Activated CD8-positive, alpha-beta memory T cell treated with anti-CD3 and anti-CD28 coated beads, Interleukin-2, amount 10 ng/mL, durations not matched to agents 7 days and 5 days (primary cell): ENCODE measurements at places on chromosomes 2 and 18. TPM values are rescaled to one million over a fixed set of nuclear protein-coding genes. Genes with fewer than 3 reads are reported as not detected.

DNA sequence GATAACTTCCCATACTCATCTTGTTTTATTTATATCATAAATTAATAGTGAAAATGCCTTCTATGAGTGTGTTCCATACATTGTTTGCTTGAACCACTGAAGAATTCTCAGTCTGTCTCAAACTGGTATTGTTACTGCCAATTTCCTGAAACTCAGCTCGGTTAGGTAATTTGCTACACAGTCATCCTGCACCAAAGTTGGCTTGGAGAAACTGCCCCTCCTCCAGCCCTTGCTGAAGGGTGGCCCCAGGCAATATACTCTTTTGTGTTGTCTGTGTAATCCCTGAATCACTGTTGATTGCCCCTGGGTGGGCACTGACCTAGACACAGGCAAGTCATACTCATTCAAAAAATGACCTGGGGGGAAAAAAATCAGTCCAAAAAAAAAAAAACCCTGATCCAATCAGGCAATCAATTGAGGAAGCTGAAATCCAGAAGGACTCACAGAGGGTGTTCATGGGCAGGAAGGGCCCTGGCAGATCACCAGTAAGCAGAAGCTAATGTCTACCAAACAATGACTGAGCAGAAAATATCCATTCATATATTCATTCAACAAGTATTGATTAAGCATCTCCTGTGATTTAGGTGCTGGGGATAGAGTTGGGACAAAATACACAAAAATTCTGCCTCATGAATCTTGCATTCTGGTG lies 3.8 kb upstream of the SESTD1 start:
- DNase-seq = no peak

Gene CKAP2L
- 68.8 TPM for total RNA-seq

- DNase-seq = no peak
Measured at GRCh38 chr2:78817430-78817829, 208.1 kb upstream of the REG3G start.

Gene POTEI
- not detected for total RNA-seq

DNA sequence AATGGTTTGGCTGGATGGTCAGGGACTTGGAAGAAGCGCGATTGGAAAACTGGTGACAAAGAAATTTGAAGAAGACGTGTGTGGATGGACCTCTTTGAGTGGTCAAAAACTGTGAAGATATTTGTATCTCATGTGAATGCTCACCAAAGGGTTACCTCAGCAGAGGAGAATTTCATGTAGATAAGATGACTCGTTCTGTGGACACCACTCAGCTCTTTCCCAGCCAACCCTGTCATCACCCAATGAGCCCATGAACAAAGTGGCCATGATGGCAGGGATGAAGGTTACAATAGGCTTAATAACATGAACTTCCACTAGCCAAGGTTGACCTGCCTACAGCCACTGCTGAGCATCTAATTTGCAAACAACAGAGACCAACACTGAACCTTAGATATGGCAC lies 248.3 kb downstream of the KCNE4 start:
- no peak for DNase-seq

Gene MTCL1
- total RNA-seq = 0.41 TPM

GRCh38 chr2:16371751-16372150 lies 293.9 kb downstream of the CYRIA start:
- DNase-seq = no peak

GRCh38 chr2:54492335-54492734 lies 36.2 kb downstream of the SPTBN1 start:
- DNase-seq = no peak

DNA sequence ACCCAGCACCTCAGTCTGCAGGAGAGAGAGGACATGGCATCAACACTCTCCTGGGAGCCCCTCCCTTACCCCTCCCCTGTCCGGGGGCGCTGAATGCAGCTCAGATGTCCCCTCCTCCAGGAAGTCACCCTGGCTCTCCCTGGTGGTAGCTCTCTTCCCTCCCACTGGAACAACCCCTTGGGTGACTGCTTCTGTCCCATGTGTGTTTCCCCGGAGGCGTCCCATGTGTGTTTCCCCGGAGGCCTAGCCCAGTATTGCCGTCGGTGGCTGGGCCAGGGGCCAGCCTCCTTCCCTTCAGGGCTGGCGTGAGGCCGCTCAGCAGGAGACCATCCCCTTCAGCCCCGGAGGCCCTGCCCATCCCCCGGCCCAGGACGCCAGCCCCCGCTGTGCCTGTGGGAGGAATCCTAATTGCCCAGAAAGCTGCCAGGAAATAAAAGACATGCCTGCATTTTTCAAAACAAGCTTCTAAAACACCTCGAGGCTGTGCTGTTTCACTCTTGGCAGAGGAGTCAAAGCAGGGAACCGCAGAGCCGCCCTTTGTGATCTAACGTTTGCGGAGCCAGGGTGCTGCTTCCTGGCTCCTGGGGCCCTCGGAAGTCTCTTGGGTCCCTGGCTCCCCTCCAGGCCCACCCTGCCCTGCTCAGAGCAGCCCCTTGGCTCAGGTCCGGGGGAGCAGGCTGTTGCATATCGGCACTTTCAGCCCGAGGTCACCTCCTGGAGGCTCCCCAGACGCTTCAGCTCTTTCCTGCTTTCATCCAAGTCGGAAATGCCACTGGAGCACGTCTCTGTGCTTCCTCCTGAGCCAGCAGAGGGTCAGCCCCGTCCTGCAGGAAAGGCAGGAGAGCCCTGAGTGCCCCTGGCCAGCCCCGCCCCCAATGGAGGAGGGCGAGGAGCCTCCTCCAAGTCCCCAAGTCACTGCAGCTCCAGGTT lies 11.4 kb downstream of the SNED1 start:
- peak; percentile 65 for DNase-seq

DNA sequence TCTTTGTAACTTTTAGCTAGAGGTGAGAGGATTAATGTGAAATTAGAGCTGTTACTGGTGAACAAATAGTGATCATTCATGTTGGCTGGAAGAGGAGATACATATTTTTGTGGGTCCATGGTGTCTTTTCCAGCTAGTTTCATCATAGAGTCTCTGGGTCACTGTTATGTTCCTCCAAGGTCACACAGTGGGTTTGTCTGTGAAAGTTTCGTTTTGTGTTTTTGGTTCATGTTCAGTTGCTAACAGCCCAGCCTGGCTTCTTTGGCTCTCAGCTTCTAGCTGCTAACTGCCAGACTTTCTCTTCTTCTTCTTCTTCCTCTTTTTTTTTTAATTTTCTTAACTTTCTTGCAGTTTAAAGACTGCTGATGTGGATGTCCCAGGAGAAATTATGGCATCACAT lies 480.0 kb upstream of the SYT4 start:
- DNase-seq = no peak

DNA sequence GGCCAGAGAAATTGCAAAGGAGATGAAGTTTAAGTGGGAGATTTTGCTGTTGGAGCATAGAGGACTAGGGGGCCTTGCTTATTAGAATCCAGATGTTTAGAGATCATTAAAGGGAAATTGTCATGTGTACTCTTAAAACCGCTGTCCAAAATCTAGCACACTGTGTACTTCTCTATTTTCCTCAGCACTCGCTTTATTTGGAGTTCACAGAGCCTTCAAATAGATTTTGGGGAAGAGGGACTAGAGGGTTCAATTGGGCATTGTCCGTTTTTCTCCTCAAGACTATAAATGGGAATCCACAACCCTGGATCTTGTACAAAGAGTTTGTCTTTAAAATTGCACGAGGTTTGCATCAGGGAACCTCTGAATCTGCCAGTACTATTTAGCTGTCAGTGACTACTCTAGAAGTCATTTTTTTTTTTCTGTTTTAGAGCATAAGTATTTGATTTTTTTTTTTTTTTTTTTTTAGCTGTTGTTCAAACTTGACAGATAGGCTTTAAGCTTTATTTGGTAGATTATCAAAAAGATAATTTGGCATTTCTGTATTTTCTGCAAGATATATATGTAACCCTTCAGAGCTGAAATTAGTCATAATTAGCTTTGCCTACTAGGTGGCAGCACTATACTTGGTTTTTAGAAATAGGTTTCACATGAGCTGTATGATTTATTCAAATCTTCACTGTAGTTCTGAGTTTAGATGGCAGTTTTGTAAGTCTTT lies 14.2 kb downstream of the PMS1 start:
- DNase-seq = no peak

- no peak for DNase-seq
Measured at GRCh38 chr18:46334868-46335281, 230.7 kb downstream of the HAUS1 start.

Gene RPRM
- not detected for total RNA-seq

DNA sequence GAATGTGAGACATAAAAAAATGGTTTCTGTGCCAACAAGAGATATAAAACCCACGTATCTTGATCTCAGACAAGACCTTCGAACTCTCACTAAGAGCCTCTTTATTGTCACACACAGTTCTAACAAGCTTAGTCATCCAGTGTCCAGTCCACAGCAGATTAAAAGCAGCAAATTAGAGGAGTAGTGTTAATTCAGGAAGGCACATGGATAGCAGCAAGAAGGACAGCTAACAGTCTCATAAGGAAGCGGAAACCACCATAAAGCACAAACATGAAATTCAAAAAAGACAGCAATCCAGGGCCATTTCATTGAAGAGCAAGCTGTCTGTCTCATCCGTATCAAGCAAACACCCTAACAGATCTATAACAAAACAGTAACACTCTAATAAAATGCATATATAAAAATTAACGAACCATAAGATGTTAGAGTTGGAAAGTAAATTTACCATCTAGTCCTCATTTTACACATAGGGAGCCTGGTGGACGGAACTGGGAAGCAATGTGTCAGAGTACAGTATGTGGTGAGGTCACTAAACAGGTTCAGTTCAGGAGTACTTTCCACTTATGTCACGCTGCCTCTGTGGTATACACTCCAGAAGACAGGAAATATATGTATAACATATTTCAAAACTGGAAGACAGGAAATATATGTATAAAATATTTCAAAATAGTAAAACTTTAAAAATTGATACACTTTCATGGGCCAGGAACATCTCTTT lies 18.3 kb downstream of the AAK1 start:
- no peak for DNase-seq

Gene CLEC4F
- total RNA-seq = not detected

Gene MATN3
- not detected for total RNA-seq

DNA sequence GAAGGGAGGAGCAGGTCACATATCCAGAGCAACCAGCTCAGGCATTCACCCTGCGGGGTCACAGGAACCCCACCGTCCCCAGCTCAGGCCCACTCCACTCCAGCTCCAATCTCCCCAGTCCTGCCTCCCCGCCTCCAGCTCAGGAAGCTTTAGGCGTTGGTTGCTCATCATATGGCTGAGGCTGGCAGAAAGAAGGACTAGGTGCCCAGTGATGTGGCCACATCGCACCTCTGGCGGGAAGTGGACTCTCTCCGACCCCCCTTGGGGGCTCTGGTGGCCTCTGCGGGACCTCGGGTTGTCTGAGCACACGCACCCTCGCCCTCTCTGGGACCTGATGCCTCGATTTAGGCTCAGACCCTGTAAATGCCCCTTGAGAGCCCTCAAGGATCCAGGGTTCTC lies 187.7 kb downstream of the ZFP36L2 start:
- no peak for DNase-seq

Gene UGT1A3
- total RNA-seq = not detected

DNA sequence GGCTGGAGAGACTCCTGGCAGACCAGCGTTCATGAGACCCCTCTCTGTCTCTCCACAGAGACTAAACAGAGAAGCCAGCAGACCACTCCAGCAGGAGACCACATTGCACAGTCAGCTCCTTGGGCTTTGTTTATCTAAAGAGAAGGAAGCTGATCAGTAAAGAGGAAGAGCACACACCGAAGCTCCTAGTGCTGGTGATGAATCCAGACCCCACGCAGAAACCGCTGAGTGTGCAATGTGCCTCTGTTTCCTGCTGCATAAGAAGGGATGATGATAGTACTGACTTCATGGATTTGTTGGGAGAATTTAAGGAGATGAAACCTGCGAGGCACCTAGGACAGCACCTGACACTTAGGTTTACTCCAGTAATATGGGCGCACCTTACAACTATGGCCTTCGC lies 544.1 kb upstream of the ID2 start:
- DNase-seq = no peak

DNA sequence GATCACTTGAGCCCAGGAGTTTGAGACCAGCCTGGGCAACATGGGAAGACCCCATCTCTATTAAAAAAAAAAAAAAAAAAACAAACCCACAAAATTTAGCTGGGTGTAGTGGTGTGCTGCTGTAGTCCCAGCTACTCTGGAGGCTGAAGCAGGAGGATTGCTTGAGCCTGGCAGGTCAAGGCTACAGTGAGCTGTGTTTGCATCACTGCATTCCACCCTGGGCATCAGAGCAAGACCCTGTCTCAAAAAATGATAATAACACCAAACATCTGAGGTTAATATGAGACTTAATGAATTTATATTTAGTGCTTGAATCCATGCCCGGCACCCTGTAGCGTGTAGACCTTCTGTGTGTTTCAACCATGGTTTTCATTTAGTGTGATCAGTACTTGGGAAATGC lies 22.8 kb downstream of the CABLES1 start:
- no peak for DNase-seq

- no peak for DNase-seq
Measured at GRCh38 chr2:150371044-150371818, 116.2 kb downstream of the RND3 start.

DNA sequence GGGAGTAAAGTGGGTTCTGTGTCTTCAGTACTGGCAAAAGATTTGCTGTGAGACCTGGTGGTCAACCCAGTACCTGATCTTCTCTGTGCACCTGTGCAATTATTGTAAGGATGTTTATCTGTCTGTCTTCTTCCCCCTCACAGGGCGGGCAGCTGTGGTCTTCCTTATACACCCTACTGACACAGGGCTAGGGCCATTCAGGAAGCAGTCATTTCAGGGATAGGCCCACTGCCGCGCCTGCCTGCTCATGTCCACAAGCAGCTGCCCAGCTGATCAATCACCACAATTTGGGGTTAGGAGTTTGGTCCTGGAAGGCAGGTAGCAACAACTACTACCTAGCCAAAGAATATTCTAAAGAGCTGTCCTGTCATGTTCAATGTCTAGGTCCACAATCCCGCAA lies 1.2 kb upstream of the CNNM4 start:
- no peak for DNase-seq

DNA sequence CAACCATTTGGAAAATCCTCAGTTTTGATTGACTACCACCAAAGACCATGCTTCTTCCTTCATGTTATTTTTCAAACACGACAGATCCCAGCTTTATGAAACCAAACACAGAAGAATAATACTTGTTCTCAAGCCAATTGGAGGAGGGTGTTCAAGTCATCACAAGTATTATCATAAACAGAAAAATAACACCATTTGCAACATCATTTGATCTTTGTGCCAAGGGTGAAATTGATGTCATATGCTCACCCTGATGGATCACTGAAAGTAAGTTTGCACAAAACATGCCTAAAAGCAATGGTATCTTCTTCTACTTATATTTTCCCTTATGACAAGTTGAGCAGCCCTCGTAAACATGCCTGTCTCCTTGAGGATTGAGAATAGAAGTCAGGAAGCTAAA lies 448.0 kb upstream of the ZEB2 start:
- DNase-seq = no peak

Gene SCYGR4
- not detected for total RNA-seq

GRCh38 chr2:107597507-107597906 lies 229.2 kb upstream of the RGPD4 start:
- no peak for DNase-seq

Gene DPP4
- total RNA-seq = 115 TPM

GRCh38 chr18:55337908-55338521 lies 250.0 kb downstream of the TCF4 start:
- no peak for DNase-seq

Gene TRIM43B
- not detected for total RNA-seq
